PC-9 (cell line): ENCODE measurements at places on chromosomes 11 and 22. TPM values are rescaled to one million over a fixed set of nuclear protein-coding genes. Genes with fewer than 3 reads are reported as not detected.

DNA sequence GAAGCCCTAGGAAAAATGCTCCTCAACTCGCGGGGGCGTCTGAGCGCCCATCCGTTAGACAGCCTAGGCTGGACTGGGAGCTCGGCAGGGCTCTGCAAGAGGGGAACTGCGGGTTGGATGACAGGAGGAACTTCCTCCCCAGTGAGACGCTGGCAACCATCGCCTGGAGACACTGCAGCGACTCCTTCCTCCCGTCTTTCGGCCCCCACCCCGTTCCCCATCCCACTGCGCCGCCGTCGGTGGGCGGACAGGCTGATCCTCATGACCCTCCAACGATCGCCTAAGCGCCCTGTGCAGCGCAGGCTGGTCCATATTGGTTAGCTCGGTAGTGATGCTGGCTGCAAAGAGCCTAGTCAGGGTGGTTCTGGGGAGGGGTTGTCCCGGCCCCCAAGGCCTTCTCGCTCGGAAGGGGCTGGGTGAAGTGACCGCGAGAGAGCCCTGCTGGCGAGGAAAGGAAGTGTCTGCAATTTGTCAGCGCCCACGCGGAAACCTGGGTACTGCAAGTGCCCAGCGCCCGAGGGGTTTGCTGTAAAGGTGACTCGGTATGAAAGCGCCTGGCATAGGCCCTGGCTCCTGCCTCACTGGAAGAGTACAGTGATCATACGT, 638 bp downstream of the NRGN start:
- no peak for DNase-seq
- no peaks in the 10 kb centered on the region for H3K36me3 ChIP-seq
- H3K4me1 ChIP-seq = peaks cover 3% of the 10 kb centered on the region; the same call in 1 of the 2 replicates
- no peak overlapping the region for H3K27ac ChIP-seq
- H3K27me3 ChIP-seq = no peaks in the 10 kb centered on the region; the same call in 1 of the 2 replicates
- H3K4me3 ChIP-seq = peak overlapping the region; percentile 73

- DNase-seq = no peak
- H3K4me3 ChIP-seq = no peak overlapping the region
- peaks cover 12% of the 10 kb centered on the region; the same call in 1 of the 2 replicates for H3K36me3 ChIP-seq
These were observed 32.6 kb upstream of the APOA1 start for GRCh38 chr11:116870054-116870453.

DNA sequence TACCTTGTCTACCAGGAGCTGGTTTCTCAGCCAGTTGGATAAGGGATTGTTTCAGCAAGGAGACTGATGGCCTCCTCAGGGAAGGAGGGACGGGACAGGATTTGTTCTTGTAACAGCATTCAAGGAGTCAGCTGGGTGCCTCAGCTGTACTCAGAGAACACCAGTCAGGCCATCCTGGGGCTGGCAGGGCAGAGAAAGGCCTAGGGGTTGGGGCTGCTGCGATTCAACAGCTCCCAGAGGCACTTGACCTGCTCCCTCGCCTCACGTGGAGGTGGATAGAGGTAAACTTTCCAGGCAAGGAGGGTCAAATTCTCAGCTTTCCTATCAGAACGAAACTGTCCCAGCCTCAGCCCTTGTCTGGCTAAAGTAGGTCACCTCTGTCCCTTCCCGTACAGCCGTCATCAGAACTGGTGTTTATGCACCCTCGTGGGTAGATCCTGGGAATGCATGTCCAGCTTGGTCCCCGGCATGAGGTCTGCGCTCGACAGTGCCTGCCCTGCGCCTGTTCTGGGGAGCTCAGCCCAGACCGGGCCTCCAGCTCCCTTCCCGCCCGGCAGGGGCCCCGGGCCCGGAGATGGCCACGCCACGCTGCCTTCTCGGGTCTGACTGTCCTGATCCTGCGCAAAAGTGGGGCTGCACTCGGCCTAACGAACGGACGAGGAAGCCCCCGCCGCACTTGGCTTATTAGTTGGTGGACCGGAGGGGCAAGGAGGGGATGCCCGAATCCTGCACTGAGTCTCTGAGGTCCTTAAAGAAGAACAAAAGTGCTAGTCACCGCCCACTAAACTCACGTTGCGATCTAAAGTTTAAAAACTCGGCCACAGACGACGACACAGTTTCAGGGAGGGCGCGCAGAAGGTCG, 762 bp upstream of the CCDC134 start:
- no peaks in the 10 kb centered on the region for H3K36me3 ChIP-seq
- no peak for DNase-seq
- H3K4me1 ChIP-seq = peaks cover 27% of the 10 kb centered on the region
- H3K27me3 ChIP-seq = no peaks in the 10 kb centered on the region
- H3K27ac ChIP-seq = peak overlapping the region; percentile 46

DNA sequence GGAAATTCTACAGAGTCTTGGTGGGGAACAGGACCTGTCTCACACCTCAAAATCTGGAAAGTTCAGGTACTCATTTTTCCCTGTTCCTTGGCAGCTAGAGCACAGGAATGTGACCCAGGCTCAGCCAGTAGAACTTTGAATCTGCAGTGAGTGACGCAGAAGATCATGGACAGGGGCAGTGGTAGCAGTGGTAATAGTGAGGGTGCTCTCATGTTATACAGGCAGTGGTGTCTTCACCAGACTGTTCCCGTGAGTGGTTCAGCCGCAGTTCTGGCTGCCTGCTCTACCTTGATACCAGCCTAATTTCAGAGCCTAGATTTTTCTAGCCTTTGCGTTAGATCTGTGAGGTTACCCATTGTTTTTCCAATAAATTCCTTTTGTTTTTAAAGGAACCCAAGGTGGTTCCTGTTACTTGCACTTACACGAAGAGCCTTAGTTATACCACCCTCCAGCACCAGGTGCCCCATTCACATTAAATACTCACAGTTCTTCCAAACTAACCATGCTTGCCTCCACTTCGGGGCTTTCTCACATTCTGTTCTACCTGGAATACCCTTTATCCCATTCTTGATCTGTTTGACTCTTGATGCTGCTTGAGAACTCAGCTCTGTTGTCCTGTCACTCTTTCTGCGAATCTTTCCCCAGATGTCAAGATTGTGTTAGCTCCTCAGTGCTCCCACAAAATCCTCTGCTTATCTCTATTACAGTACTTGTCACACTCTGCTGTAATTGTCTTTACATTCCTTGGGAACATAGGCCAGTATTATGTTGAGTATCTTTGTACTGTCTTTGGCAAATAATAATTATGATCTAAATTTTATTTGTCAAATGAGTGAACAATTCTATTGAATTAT, 47.8 kb downstream of the SWAP70 start:
- no peak overlapping the region for H3K4me3 ChIP-seq
- H3K27ac ChIP-seq = no peak overlapping the region
- no peaks in the 10 kb centered on the region for H3K27me3 ChIP-seq
- no peak for DNase-seq
- H3K4me1 ChIP-seq = peaks cover 8% of the 10 kb centered on the region

- no peak for DNase-seq
- no peaks in the 10 kb centered on the region for H3K36me3 ChIP-seq
- no peak overlapping the region for H3K27ac ChIP-seq
- no peak overlapping the region for H3K4me3 ChIP-seq
- no peaks in the 10 kb centered on the region for H3K4me1 ChIP-seq
These were observed 85.0 kb downstream of the ALX4 start for GRCh38 chr11:44224867-44225501.

DNA sequence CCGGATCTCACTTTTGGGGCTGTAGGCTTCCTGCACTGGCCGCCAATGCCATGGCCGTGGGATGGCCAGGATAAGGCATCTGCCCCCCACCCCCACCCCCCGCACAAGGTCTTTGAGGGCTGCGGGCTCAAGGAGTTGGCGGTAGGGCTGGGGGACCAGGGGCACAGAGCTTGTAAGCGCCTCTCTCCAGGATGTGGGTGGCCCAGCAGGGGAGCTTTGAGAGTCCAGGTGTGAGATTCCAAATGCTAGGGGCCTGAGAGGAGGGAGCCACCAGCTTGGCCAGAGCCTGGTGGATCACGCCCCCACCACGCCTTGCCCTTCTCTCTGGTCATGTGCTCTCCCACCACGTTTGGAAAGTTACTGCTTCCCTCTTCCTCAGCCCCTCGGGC, 5.0 kb downstream of the CD81 start:
- DNase-seq = no peak
- H3K27me3 ChIP-seq = no peaks in the 10 kb centered on the region
- H3K27ac ChIP-seq = no peak overlapping the region
- no peak overlapping the region for H3K4me3 ChIP-seq
- H3K36me3 ChIP-seq = no peaks in the 10 kb centered on the region

DNA sequence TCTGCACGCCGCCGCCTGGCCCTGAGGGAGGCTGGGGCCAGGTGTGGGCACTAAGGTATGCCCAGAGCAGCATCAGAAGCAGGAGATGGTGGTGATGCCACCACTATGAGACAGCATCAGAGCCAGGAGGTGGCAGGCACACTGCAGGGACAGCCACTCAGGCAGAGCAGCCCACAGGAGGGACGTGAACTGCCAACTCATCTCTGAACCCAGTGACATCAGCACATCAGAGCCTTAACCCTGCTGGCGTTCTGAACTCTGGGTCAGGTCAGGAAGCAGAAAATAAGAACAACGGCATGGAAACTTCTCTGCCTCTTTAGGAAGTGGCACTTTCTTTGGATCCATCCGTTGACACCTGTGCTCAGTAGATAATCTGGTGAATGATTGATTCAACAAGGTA, 14.7 kb upstream of the IFT27 start:
- no peaks in the 10 kb centered on the region for H3K36me3 ChIP-seq
- no peaks in the 10 kb centered on the region for H3K4me1 ChIP-seq
- H3K27me3 ChIP-seq = peaks cover 19% of the 10 kb centered on the region

DNA sequence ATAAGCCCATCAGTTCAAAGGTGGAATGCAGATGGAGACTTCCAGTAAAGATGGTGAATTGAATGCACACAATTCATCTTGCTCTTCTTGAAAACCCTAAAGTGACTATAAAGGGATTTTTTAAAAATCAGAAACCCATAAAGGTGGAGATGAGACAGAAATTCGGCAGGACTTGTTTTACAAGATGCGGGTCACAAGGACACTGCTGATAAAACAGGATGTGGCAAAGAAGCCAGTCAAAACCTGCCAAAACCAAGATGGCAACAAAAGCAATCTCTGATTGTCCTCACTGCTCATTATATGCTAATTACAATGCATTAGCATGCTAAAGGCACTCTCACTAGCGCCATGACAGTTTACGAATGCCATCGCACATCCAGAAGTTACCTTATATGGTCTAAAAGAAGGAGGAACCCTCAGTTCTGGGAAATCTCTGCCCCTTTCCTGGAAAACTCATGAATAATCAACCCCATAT, 137.1 kb downstream of the NECTIN1 start:
- no peaks in the 10 kb centered on the region for H3K36me3 ChIP-seq
- 0 out of 2 replicates have a peak overlapping the region, but pooled peaks have one; percentile 83 for H3K27ac ChIP-seq
- no peaks in the 10 kb centered on the region for H3K27me3 ChIP-seq
- H3K4me3 ChIP-seq = no peak overlapping the region

- H3K27ac ChIP-seq = no peak overlapping the region
- peaks cover 100% of the 10 kb centered on the region for H3K27me3 ChIP-seq
- H3K36me3 ChIP-seq = no peaks in the 10 kb centered on the region
- DNase-seq = no peak
- no peaks in the 10 kb centered on the region for H3K4me1 ChIP-seq
These were observed 137.2 kb downstream of the GRIK4 start for GRCh38 chr11:120648771-120649170.

Gene PPP2R5B
- 13.7 and 13.9 TPM in 2 replicates for total RNA-seq

Gene DEUP1
- total RNA-seq = not detected in 2 replicates
